Nephron progenitor cell (in vitro differentiated cells): ENCODE measurements at places on chromosomes 1 and 21.

- DNase-seq = no peak
Measured at GRCh38 chr1:185404907-185405568, 88.0 kb upstream of the IVNS1ABP start.

- no peak for DNase-seq
Measured at GRCh38 chr1:97630281-97630680, 290.6 kb downstream of the DPYD start.

GRCh38 chr1:93443454-93443853, 4.5 kb upstream of the FNBP1L start:
- no peak for DNase-seq

DNA sequence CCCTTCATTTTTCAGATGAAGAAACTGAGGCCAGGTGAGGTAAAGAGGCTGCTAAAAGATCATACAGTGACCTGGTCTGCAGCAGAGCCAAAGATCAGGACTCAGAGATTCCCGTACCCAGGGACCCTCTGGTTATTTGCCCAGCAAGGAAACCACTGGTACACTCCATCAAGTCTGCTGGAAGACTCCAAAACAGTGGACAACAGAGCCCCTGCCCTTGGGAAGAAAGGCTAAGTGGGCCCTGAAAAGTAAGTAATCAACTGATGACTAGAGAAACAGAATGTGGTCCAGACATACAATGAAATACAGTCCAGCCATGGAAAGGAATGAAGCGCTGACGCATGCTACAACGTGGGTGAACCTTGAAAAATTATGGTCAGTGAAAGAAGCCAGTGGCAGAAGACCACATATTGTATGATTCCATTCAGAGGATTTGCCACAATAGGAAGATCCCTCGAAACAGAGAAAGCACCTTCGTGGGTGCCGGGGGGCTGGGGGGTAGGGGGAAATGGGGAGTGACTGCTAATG, 106.4 kb downstream of the ETS2 start:
- DNase-seq = no peak

GRCh38 chr1:159987186-159987585, 33.1 kb upstream of the SLAMF9 start:
- no peak for DNase-seq

- no peak for DNase-seq
Measured at GRCh38 chr21:37166733-37167132, 93.7 kb downstream of the TTC3 start.

DNA sequence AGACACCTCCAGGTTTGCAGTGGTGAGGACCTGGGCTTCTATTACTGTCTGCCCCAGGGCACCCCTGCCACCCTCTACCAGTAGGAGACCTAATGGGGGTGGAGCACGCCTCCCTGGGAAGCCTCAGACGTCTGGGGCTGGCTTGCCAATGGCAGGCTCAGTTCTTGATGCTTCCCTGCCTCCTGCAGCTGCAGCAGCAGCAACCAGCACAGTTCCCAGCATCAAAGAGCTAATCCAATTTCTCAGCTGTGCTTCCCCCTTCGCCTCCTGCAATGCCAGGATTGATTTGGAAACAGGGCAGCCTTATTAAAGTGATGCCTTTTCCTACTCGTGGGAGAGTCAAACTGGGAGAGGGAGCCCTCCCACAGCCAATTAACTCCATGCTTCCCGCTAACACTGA, 8.2 kb downstream of the SYT2 start:
- DNase-seq = no peak

- DNase-seq = no peak
Measured at GRCh38 chr1:210344706-210345105, 16.0 kb downstream of the HHAT start.

GRCh38 chr1:39655578-39656268, 16.2 kb downstream of the NT5C1A start:
- DNase-seq = no peak

DNA sequence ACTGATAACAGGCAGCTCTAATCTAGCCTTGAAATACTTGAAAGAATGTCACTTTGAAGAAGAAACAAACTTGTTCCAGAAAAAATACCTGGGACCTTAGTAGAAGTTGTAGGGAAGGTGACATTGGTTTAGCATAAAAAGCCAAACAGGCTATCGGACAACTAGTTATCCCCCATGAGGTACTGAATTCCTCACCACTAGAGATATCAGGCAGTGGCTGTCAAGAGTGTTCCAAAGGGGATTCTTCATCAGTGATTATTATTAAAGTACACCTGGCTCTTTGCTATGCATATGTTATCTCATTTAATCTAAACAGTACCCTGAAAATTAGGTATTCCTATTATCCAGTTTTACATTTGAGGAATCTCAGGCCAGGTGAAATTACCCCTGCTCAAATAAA, 13.1 kb upstream of the HMGN2 start:
- DNase-seq = no peak

DNA sequence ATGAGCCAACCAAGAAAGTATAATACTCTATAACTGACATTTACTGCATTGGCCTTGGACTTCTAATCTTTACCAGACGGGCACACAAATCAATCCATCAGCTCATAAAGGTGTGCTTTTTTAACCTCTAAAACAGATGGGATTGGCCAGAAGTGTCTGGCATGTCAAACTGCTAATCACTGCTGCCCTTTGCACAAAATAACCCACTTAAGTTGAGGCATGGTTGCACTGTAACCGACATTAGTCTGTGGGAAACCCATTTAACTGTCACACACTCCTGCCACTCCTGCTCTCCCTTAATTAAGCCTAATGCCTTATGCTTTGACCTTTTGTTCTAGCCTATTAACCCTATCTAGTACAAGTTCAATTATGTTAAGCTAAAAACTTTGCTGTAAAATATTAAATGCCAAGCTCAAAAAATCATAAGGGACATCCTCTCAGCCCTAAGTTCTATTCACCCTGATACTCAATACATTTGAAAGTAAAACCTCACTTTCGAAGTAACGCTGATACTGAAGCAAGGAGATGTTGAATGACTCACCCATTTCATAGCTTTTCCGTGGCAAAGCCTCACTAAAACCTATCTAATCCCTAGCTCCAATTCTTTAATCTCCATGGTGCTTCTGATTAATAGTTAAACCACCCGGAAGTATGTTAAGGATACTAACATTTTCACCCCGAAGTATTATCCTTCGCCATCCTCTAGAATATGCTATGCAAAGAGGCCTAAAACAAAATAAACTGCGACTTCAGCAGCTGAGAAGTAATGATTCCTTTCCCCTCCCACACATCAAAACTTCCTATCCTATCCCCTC, 12.9 kb downstream of the NRIP1 start:
- no peak for DNase-seq

GRCh38 chr1:2545754-2546514, 10.2 kb upstream of the TNFRSF14 start:
- DNase-seq = peak; percentile 93

GRCh38 chr1:85328713-85329397, 52.4 kb upstream of the BCL10 start:
- no peak for DNase-seq

DNA sequence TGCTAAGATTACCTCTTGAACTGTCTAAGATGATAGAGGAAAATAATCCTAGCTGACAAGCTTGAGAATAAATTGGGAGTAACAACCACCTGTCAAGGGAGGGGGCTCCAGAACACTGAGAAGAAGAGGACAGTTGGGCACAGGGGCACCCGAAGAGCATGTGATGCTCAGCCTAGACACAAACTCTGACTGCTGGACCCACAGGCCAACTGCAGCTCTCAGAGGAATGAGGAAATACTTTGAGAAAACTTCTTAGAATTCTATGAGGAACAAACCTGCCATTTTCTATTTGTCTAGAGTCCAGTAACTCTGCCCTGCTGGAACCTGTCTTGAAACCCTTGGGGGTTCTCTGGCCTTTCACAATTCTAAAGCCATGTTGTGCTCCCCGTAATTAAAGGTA, 124.1 kb upstream of the KCNK2 start:
- no peak for DNase-seq

DNA sequence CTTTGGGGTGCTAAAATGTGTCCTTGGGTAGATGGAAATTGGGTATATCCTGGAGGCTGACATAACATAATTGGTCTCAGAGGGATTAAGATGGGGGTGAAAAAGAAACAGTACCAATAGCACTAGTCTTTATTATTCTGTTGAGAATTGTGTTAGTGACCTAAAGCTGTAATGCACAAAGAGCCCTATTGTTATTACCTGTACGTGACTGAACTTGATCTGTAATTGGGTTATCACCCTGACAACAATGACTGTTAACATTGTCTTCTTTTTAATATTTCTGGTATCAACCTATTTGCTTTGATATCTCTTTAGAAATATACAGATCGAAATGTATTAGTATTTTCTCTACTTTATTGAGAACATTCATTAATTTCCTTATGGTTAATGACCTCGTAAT, 147.6 kb downstream of the NEK7 start:
- no peak for DNase-seq

DNA sequence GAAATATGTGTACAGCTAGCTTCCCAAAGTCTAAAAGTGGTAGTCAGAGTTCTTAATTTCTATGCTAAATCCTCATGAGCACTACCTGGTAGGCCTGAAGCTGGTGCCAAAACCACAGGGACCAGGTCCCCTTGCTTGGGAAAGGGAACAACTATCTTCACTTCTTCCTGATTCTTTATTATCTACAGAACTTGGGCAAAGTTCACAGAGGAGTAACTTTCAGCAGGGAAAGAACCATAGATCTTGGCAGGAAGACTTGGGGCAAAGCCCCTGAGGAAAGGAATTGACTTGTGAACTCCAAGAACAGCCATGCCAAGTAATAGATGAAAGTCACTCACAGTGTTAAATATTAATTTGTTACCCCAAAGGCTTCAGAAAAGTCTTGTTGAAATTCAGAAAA, 193.0 kb downstream of the ZC3H11B start:
- no peak for DNase-seq

DNA sequence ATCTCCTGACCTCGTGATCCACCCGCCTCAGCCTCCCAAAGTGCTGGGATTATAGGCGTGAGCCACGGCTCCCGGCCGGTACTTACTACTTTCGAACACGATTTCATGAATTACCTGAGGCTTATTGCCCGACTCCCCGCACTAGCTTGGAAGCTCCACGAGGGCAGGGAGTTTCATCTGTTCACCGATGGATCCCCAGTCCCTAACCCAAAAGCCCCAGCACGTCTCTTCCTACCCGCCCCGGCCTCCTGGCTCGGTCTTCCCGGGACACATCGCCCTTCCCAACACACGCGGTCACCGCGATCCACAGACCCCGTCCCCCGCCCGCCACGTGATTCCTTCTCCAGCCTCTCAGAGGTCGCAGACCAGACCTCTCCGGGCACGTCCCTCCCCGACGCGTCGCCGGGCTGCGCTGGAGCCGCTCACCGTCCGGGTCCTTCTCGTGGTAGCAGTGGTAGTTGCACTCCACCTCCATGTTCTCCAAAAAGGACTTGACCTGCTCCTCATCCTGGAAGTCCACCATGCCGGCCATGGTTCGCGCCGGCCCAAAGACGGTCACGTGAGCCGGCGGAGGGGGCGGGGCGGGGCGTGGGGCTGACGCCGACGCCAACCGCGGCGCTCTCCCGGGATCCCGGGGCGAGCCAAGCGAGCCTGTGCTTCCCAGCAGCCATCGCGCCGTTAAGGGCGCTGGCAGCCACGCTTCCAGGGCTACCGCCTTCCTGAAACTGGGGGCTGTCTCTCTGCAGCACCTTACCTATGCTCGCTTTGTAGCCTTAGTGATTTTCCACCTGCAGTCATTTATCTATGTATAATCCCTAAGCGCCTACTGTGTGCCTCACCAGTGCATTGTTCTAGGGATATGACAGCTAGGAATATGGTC, at the start of gene COA7:
COA7 (minus strand) TSS at position 553 of the 880 bp plus-strand sequence; CDS start at position 532, 21 bp downstream.
- DNase-seq = peak; percentile 79
